Activated T-helper 1 cell treated with anti-CD3 and anti-CD28 coated beads, Interleukin-2, amount 50 U/mL, for 16 hours (primary cell): ENCODE measurements at places on chromosomes 6 and 20.

DNA sequence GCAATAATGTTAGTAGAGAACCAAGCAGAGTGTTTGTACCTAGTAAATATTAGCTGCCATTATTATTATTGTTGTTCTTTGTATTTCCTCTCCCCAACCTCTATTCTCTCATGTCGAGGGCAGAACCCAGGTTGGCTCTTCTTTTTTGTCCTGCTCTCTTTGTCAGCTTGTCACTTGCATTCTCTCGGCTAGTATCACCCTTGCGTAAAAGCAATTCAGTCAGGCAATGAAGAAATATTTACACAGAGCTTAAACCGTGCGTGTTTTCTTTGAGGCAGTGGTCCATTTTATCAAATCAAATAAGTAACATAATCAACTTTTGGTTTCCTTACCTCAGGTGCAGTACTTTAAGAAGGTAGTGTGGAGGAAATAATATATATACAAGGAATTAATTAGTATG is 83.9 kb downstream of the TULP4 start:
- no peak for DNase-seq

DNA sequence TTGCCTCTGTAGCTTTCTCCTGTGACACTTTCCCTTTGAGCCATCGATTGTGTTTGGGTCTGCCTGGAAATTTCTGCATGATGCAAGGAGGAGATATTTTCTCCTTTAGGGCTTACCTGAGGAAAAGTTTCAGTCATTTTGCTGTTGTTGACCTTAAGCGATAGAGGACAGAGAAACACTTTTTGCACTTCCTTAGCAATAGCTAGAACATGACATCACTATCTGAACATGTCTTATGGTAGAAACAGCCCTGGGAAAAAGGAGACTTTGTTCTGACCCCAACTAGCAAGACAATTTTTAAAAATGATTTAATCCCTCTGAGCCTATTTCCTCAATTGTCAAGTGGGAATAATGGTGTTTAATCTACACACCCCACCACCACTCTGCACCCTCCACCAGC is 9.7 kb upstream of the FILIP1 start:
- DNase-seq, result no peak

- no peak for DNase-seq
Observed at GRCh38 chr6:84424956-84425355, 197.5 kb upstream of the CEP162 start.

DNA sequence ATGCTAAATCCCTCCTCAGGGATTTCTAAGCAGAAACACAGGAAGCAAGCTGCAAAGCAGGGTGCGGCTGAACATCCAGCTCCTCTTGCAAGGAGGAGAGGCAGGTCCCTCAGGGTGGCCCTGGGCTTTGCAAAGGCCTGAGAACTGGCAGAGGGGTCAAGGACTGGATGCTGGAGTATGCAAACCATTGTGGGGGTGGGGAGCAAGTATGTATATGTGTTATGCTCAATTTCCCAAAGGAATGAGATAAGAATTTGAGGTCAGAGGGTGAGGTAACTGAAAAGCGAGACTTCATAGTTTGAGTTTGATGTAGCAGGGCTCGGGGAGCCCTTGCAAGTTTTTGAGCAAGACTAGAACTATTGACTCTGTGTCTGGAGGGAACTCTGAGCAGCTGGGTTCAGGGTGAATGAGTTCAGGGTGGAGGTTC is 11.2 kb downstream of the SLC22A2 start:
- DNase-seq, result no peak

DNA sequence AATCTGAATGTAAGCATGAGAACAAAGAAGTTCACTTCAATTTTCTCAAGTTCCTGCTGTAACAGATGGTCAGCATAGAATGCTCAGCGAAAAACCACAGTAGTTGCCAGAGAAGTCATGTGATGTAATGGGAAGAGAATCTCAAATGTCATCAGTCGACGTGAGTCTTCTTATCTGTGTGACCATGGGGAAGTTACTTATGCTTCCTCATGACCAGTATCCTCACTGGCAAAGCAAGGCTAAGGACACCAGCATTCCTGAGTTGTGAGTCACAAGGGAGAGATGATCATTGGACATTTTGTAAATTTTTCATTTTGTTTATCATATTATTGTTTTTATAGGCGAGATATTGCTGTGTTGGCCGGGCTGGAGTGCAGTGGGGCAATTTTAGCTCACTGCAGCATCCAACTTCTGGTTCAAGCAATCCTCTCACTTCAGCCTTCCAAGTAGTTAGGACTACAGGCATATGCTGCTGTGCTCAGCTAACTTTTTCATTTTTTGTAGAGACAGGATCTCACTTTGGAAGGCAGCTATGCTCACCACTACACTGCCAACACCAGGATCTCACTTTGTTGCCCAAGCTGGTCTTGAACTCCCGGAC is 21.9 kb downstream of the SGK1 start:
- no peak for DNase-seq

- DNase-seq, result no peak
Observed at GRCh38 chr6:159089443-159089842, 44.7 kb upstream of the TAGAP start.

DNA sequence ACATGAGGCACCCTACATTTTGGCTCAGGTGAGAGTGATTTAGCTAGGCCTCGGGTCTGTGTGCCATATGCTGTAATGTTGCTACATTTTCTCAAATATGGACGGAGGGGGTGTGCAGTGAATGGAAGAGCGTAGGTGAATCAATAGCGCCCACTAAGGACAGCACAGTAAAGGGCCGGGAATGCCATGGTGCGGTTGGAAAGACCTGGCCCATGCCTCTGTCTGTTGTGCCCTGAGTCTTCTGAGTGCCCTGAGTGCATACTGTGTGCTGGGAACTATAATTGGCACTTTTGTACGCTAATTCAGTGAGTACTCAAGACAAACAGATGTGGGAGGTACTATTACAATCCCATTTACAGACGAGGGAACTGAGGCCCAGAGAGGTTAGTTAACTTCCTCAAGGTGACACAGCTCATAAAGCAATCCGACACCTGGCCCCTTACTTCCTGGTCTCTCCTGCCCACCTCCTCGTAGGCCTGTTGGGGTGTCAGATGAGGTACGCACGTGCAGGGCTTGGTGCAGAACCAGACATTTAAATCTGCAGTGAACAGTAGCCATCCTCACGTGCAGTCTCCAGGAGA is 17.3 kb downstream of the SLC22A1 start:
- DNase-seq, result no peak

DNA sequence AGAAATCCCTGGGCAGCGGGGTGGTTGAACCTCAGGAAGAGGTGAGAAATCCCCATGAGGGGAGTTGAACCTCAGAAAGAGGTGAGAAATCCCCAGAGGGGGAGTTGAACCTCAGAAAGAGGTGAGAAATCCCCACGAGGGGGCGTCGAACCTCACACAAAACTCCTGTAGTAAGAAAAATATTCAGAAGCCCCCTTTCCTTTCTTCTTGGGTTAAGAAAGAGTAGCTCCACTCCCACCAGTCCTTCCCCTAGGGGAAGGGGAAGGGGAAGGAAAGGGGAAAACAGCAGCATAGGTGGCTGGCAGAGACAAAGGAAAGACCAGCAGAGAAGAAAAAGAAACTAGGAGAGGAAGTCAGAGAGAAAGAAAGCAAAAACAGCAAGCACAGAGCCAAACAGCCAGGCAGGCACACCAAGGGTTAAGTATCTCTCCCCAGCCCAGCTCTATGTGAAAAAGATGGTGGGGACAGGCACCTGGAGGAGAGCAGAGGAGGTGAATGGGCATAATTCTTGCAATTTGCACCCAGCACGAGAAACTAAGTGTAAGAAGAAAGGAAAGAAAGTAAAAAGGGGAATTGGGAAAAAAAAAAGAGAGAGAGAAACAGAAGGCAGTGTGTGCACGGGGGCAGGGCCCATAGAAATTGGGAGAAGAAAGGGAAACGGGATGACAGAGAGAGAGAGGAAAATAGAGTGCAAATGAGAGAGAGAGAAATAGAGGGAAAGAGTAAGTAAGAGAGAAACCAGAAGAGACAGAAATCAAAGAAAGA is 88.2 kb downstream of the PLG start:
- DNase-seq, result no peak

- DNase-seq, result no peak
Observed at GRCh38 chr6:42405021-42405420, 46.7 kb downstream of the TRERF1 start.

DNA sequence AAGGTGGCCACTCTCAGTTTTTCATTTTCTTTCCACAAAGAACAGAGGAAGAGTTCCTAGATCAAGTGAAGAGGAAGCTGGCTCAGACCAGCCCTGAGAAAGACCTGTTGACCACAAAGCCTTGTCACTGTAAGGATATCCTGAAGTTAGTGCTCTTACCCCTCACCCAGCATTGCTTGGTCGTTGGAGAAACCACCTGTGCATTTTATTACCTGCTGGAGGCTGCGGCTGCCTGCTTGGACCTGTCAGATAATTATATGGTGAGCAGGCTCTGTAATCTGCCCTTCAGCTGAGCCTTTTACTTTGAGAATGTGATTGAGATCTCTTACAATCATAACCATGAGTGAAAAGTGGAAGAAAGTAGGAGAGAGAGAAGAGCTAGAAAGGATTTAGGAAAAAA is 21.9 kb downstream of the TREML1 start:
- no peak for DNase-seq

DNA sequence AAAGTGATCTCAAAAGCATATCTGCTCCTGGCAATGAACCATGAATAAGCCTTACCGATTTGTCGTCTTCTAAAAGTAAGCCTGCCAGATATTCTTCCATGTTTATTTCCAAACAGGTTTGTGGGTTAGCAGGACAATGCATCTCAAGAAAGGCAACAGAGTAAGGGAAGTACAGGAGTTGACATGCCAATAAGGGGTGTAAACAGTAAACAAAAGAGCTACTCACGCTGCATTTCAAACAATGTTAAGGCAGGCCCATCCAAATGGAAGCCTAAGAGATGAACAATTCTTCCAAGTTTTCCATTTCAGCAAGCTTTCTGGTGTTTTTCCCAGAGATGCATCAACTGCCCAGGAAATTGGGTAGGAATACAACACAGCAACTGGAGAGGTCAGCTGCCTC is 27.8 kb upstream of the CRIP3 start:
- no peak for DNase-seq

- DNase-seq, result no peak
Observed at GRCh38 chr20:48286601-48287000, 501.3 kb upstream of the SULF2 start.

DNA sequence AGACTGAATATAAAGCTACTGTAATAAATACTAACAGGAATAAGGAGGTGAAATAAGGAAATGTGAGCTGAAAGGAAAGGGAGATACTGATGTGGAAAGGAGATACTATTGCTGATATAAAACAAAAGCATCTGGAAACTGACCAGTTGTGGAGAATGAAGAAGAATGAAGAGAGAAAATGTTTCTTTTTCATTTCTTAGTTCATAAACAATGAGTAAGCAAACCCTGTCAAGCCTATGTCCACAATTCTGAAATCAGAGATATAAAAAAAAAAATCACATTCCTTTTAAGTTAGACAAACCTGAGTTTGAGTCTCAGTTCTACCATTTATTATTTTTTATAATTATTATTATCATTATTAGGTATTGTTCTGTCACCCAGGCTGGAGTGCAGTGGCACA is 121.6 kb upstream of the GJE1 start:
- no peak for DNase-seq

- no peak for DNase-seq
Observed at GRCh38 chr6:37822851-37823682, 3.5 kb downstream of the ZFAND3 start.

DNA sequence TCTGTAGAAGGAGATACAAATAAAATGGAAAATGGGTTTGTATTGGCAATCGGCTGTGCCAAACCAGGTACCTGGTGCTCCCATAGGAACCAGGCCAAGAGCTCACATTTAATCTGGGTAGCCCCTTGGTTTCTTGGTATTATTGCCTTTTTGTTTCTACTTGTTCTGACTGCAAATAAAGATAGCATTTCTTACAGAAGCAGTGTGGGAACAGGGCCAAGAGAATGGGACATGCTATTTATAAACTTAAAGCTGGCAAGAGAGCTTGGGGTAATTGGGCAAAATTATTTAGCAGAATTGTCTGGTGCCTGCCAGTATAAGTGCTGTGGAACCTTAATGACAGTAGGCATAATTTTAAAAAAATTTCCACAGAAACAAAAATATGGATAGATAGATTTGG is 113.5 kb upstream of the GLP1R start:
- DNase-seq, result no peak

DNA sequence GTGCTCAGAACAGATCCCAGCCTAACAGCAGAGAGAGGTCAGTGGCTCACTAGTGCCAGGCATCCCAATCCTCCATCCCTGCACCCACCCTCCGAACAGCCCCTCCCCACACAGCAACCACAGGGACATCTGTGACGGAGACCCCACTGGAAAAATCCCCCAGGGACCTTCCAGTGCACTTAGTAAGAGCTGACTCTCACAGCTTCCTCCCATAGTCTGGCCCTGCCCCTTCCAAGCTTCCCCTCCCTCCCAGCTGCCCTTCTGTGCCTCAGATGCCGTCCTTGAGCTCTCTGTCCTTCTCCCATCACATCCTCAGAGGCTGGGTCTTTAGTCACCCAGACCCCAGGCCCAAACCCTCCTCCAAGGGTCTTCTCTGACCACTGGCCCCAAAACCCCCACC is 9.7 kb upstream of the THBS2 start:
- no peak for DNase-seq

DNA sequence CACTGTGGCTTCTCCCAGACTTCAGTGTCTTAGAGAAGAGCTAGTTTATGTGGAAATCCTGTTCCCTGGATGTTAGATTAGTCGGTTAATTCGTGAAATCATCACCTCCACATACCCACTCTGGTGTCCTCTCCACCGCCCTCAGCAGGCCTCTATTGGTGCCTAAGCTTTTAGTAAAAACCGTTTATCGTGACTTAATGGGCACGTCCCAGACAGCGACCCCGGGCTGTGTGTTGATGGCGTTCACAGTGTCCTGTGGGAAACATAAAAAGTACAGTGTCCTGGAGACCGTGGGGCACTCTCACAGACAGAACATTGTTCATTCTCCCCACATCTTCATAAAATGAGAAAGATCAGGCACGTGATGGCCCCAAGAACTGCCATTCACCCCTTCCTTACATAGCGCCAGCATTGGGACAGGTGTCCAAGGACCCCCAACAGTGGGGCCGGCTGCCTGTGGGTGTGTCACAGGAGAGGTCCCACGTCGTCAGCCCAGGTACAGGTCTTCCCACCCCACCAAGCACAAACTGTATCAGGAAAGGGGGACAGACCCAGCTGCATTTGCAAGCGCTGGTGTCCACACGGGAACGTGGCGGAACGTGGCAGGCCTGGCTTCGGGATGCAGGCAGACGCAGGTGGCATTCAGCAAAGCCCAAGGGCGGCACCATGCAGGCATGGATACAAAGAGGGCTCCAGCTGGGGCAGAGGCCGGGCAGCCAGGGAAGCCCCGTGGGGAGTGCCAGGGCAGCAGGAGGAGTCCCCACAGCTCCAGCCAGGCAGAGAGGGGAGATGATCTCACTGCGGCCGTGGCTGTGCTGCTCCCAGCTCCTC is 237.7 kb downstream of the DLL1 start:
- DNase-seq, result no peak

DNA sequence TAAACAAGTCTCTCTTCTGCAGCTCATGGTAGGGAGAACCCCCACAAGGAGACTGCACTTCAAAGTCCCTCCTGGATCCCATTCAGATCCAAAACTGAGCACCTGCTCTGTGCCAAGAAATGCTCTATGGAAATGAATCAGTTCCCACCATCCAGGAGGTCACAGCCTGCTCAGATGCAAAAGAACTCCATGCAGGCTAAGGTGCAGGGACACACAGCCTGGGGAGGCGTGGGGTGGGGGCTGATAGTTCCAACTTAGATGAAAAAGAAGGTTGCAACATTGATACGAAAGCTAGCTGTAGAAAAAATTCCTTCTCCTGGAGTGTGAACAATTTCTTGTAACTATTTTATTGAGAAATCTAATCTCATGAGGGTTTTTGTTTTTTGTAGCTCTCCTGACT is 111.0 kb upstream of the TMEM170B start:
- no peak for DNase-seq
